NCI-H1105 treated with DMSO at 0.1 percent for 48 hours (cell line): ENCODE measurements at places on chromosomes 1 and 21.

- no peak for DNase-seq
Observed at GRCh38 chr1:200367841-200368534, 41.8 kb downstream of the ZNF281 start.

- no peak for DNase-seq
Observed at GRCh38 chr1:193520472-193520871, 334.1 kb upstream of the B3GALT2 start.

- DNase-seq, result no peak
Observed at GRCh38 chr1:183882335-183883167, 77.6 kb downstream of the RGL1 start.

DNA sequence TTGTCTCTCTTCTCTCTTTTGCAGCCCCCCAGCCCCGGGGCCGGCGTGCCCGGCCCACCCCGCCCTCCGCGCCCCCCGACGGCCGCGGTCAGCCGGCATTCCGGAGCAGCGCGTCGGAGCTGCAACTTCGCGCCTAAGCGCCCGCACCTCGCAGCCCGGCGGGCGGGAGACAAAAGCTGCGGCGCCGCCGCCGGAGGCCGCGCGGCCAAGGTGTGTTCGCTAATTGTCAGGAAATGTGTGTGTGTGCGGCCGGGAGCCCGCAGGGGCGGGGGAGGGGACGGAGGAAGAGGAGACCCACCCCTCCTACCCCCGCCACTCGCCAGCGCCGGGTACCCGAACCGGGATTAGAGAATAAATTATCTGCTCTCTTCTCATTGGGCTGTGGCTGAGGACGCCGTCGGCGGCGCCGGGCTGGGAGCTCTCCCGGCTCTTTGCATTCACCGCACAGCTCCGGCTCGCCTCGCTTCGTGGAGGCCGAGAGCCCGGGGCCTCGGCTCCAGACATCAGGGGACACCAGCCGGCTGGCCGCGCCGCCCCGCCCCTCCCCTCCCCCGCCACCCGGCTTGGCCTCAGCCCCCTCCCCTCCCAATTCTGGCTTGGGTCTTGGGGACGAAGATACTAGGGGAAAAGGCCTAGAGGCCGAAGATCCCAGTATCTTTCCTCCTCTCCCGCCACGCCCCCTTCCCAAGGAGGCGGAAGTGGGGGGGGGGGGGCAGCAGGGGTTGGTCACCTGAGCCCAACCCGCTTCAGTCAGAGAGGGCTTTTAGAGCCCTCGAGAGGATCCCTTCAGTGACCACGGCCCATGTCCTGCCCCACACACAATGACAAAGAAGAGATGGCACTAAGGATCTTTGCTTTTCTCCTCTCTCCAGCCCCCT lies 1.3 kb upstream of the BLACAT1 start:
- peak; percentile 72 for DNase-seq

- DNase-seq, result no peak
Observed at GRCh38 chr1:92043621-92044020, 13.8 kb downstream of the EPHX4 start.

DNA sequence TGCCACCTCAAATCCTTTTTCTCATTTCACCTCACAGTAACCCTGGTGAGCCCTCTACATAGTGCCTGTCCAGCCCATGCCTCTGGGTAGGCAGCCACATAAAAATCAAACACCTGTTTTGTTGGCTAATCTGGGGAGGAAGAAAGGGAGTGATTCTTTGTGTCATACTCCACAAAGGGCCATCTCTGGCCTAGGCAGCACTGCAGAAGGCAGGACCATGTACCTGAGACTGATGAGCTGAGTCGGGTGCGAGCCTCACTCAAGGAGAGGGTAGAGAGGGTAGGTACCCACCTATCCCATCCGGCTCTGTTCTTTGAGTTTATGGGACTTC lies 7.8 kb downstream of the TUFT1 start:
- no peak for DNase-seq

- no peak for DNase-seq
Observed at GRCh38 chr1:110393286-110393685, 2.5 kb upstream of the SLC16A4 start.

DNA sequence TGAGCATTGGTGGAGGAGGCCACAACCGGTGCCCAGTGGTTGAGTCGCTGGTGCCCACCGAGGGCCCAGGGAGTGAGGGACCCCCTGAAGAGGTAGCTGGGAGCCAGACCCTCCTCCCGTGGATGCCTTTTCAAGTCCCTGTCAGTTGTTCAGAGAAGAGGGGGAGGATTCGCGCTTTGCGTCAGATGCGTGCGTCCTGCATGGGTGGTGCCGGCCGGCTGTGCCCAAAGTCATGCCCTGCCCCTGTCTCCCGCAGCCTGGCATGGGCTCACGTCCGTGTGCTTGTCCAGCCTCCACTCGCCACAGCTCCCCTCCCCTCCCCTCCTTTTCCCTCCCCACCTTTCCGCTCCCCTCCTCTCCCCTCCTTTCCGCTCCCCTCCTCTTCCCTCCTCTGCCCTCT lies 45.2 kb downstream of the PRKCZ start:
- no peak for DNase-seq

- DNase-seq, result peak; percentile 46
Observed at GRCh38 chr21:32957545-32957944, 68.2 kb upstream of the OLIG2 start.

DNA sequence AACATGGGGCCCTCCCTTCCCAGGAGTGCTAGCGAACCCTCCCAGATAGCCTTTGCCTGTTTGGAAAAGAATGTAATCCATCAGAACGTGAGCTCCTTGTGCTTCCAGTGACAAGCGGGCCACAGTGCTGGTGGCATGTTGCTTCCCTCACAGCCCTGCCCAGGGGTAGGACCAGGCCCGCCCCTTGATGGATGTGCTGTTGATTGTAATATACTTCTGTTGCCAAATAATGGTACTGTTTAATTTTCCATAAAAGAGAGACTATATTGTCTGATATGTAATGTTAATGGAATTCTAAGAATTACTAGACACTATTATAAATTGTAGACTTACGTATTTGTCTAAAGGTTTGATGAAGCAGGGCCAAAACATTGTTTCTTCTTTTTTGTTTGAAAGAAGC lies 16.4 kb downstream of the ATP5PO start:
- DNase-seq, result no peak

- DNase-seq, result no peak
Observed at GRCh38 chr21:28761674-28762356, 230.9 kb downstream of the LTN1 start.

DNA sequence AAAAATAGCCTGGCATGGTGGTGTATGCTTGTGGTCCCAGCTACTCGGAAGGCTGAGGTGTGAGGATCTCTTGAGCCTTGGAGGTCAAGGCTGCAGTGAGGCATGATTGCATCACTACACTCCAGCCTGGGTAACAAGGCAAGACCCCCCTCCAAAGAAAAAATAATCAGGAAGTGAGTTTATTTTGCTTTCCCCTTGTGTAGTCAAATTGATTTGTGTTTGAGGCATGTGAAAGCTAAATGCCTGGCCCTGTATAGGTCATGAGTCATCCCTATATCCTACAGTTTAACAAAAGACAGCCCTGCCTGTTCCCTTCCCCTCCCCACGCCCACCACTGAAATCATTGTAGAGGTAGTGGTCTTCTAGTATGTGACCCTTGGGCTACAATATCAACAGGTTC lies 241.4 kb upstream of the JUN start:
- no peak for DNase-seq

DNA sequence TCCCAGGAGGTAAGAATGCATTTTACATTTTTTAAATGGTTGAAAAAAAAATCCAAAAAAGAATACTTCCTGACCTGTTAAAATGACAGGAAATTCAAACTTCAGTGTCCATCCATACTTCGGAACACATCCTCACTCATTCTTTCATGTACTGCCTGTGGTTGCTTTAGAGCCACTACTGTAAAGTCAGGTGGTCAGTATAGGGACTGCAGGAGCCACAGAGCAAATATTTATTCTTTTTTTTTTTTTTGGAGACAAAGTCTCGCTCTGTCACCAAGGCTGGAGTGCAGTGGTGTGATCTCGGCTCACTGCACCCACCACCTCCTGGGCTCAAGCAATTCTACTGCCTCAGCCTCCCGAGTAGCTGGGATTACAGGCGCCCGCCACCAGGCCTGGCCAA lies 124.7 kb downstream of the CLIC6 start:
- DNase-seq, result no peak

DNA sequence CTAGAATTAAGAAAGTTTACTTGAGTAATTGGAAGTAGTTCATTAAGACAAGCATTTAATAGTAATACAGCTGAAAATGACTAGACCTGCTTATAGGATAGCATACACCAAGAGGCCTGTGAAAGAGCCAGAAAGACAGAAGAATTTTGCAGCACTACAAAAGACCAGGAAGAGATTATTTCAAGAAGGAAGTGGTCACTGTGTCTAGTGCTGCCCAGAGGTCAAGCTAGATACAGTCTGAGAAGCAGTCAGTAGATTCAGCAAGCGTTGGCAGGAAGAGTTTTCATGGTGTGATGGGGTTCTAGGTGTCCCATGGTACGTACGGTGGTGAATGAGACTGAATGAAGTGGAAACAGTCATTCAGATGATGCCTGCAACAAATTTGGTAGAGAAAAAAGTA lies 31.5 kb downstream of the RGS8 start:
- no peak for DNase-seq

DNA sequence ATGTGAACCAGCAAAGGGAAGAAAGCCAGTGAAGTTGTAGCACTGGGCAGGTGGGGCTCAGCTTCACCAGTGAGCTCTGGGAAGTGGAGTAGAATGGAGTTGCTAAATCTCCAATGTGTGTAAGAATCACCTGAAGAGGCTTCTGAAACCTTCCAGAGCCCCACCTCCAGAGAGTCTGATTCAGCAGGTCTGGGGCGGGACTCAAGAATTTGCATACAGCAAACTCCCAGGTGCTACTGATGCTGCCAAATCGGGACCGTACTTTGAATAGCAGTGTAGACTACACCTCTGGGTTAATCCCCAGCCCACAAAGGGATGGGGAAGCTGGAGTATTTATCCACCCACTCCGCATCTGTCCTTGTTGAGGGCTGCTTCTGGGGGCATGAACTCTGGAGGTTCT lies 154.3 kb downstream of the IGSF21 start:
- no peak for DNase-seq

GRCh38 chr1:229717786-229718576 lies 91.9 kb downstream of the URB2 start:
- no peak for DNase-seq

DNA sequence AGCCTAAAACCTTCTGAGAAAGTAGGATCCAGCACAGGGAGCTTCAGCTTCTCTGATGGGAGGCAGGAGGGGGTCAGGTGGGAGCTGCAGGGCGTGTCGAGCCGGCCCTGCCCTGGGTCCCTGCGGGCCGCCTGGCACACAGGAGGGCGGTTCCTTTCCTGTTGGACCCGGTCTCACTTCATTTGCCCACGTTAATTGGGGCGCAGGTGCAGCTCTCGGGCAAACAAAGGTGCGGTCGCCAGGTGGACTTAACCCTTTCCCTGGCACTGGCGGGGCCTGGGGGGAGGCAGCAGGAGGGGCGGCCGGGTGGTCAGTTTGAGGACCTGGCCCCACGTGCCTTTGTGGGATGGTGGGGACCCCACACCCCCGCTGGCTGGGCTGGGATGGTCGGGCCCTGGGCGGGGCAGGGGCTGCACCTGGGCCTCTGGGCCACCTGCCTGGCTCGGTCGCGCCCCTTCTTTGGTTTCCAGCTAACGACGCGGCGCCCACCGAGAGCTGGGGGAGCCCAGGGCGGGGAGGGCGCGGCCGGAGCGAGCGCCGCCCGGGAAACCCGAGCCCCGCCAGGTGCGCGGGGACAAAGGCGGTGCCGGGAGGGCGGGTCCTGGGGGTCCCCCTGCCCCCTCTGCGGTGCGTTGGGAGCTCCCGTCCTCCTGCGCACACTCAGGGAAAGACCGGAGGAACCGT lies 20.8 kb upstream of the C1orf159 start:
- peak; percentile 93 for DNase-seq

GRCh38 chr1:48007047-48007446 lies 9.9 kb upstream of the TRABD2B start:
- DNase-seq, result no peak

- peak; percentile 90 for DNase-seq
Observed at GRCh38 chr1:22508991-22509390, 54.3 kb upstream of the EPHA8 start.

GRCh38 chr1:51284487-51284954 lies 45.8 kb downstream of the TTC39A start:
- peak; percentile 97 for DNase-seq

DNA sequence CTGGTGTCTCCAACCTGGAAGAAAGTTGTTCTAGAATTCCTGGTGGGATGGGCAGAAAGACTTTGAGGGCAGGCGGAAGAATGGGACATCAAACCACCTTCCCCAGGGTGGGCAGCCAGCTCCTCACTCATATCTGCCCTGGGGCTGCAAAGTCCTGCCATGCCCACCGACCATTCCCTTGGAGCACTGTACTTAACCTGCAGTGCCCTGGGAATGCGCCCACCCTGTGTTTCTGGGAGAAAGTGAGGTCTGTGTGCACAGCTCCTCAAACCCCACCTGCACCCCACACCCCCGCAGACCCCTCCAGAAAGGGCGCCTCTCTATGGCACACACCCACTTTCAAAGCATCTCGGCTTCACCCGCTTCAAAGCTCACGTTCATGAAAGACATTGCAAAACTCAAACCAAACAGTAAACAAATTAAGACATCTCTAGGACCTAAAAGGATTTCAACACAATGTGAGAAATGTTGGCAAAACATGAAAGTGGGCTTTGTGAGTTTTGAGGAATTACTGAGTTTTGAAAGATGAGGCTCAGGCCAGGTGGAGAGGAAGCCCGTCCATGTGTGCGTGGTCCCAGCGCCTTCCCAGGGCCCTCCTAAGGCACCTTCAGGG lies 25.1 kb downstream of the KRTAP10-1 start:
- DNase-seq, result no peak

DNA sequence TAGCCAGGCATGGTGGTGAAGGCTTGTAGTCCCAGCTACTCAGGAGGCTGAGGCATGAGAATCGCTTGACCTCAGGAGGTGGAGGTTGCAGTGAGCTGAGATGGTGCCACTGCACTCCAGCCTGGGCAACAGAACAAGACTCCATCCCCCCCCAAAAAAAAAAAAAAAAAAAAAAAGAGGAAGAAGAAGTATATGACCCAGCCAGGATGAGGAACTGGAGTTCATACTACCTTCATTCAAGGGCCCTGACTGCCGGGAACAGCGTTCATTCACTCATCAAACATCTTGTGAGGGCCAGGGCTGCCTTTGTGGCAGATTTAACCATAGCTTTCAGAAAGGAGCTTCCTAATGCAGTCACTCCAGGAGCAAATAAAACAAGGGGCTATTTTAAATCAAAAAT lies 127.6 kb downstream of the MRPS6 start:
- no peak for DNase-seq

- DNase-seq, result no peak
Observed at GRCh38 chr1:58849551-58849950, 65.7 kb upstream of the JUN start.

DNA sequence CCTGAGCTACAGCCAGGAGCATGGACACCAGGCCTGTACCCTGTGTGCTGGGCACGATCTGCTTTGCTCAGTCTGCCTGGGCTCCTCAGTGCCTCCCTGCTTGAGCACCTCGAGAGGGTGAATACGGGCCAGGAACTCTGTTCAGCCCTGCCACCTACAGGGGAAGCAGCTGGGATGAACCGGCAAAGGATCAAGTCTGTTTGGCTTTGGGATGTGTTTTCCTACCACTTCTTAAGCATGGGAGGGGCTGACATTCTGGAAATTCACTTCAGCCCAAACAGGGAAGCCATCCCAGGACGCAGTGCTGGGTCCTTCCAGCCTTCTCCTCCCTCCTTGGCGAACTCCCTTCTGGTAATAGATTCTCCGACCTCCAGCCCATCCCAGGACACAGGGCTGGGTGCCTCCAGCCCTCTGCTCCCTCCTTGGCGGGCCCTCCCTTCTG lies 55.8 kb upstream of the SELENON start:
- no peak for DNase-seq

GRCh38 chr1:106952776-106953175 lies 103.7 kb upstream of the PRMT6 start:
- DNase-seq, result no peak

- DNase-seq, result no peak
Observed at GRCh38 chr1:68321084-68321685, 88.9 kb upstream of the WLS start.

- DNase-seq, result peak; percentile 37
Observed at GRCh38 chr1:100538913-100539835, 1.2 kb downstream of the GPR88 start.
